ENCODE measurements at places on chromosomes 7 and 10. TPM values are rescaled to one million over a fixed set of nuclear protein-coding genes. Genes with fewer than 3 reads are reported as not detected.

DNA sequence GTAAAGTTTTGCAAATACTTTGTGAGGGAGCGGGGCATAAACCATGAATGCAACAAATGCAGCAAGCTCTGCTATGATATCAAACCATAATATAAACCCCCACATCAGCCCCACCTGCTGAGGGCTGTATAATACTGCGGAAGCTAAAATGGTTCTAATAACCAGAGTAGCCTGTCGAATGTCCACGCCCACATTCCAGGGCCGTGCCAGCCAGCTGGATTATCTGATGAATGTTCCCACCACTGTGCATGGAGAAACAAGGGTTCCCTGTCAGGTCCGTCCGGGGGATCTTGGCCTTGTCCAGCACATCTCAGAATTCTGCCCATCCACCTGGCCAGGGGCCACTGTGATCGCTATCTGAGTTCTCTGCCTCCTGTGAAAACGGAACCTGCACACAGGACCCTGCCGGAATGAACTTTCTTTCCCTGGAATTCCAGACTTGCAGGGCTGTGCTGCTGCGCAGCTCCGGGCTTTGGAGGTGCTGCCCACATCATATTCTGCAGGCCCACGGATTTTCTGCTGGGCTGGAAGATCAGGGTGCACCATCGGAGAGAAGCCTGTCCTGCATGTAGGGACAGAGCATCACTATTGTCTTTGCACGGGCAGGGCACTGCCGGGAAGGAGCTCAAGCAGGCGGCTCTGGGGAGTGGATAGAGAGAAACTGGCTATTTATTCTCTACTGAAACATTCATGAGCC is 77.0 kb upstream of the GNA12 start:
- no peaks in the 10 kb centered on the region for H3K36me3 ChIP-seq
- DNase-seq: no peak
- H3K27ac ChIP-seq: no peak overlapping the region
- no peak overlapping the region for H3K4me3 ChIP-seq
- no peaks in the 10 kb centered on the region for H3K4me1 ChIP-seq
- no peaks in the 10 kb centered on the region for H3K27me3 ChIP-seq

DNA sequence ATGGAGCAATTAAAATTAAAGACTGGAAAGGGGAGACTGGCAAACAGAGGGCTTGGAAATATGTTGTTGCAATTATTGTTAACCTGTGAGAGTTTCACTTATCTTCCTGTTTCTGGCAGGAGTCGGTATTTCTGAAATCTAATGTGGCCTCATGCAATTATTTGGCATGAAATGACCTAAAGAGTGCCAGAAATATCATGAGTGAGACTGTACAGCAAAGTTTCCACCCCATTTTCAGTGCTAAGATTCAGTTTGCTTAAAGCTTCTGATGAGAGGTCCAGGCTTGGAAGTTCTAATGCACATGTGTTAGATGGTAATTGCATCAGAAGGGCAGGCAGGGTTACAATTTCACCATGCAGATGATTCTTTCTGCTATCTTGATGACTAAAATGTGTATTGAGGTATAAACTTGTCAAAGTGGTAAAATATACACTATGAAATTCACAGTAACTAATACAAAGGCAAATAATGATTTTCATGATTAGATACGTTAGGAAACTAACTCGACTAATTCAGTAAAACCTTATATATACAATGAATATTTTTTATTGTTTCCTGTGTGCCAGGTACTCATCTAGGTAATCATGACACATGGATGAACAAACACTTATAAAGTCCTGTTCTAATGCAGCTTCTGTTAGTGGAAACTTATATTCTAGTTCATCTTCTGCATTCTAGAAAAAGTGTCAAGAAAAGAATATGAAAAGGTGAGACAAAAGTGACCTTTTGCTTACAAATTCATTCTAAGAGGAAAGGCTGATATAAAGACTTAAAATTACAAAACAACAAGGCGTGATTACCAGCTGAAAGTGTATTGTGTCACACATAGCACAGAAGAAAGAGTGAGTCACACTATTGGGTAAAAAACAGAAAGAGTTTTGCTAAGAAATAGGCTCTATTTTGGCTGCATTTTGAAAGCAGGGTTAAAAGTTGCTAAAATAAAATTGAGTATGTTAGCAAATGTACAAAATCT is 533.4 kb upstream of the SEMA3D start:
- H3K36me3 ChIP-seq: no peaks in the 10 kb centered on the region
- no peak overlapping the region for H3K27ac ChIP-seq
- no peaks in the 10 kb centered on the region for H3K27me3 ChIP-seq
- no peak for DNase-seq

DNA sequence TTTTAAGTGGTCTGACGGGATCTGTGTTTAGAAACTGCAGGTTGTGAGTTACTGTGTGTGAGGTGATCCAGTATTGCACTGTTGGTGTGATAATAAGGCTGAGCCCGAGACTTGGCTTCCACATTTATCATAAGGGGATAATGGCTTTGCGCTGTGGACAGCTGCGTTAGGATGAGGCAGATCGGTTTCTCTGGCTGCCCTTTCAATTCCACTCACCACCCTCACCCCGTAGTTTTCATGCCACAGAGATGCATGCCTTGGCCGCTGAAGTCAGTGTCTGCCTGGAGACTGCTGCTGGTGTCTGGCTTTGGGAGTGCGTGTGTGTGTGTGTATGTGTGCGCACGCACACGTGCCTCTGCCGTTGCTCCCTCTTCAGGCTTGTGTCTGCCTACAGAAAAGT is 273.0 kb downstream of the CCDC3 start:
- no peak overlapping the region for H3K27ac ChIP-seq
- H3K4me3 ChIP-seq: no peak overlapping the region
- no peak for DNase-seq

GRCh38 chr10:59099481-59099880 is 77.0 kb upstream of the PHYHIPL start:
- H3K4me1 ChIP-seq: no peaks in the 10 kb centered on the region
- DNase-seq: no peak
- H3K27me3 ChIP-seq: no peaks in the 10 kb centered on the region
- H3K4me3 ChIP-seq: no peak overlapping the region

DNA sequence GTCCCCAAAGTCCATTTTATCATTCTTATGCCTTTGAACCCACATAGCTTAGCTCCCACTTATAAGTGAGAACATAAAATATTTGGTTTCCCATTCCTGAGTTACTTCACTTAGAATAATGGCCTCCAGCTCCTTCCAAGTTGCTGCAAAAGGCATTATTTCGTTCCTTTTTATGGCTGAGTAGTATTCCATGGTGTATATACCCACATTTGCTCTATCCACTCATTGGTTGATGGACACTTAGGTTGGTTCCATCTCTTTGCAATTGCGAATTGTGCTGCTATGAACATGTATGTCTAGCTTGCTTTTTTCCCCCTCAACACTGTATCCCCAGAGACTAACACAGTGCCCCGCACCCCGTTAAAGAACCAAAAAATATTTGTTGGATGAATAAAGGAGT is 670 bp upstream of the CAPZA2 start:
- no peak overlapping the region for H3K27ac ChIP-seq
- H3K4me3 ChIP-seq: peak overlapping the region; percentile 87
- H3K27me3 ChIP-seq: no peaks in the 10 kb centered on the region
- H3K36me3 ChIP-seq: no peaks in the 10 kb centered on the region
- no peak for DNase-seq

The ELMO1 gene
- total RNA-seq: 53.8 TPM

Measured in upper lobe of right lung (tissue), 1 donor.